ENCODE measurements at places on chromosomes 6 and 20.

DNA sequence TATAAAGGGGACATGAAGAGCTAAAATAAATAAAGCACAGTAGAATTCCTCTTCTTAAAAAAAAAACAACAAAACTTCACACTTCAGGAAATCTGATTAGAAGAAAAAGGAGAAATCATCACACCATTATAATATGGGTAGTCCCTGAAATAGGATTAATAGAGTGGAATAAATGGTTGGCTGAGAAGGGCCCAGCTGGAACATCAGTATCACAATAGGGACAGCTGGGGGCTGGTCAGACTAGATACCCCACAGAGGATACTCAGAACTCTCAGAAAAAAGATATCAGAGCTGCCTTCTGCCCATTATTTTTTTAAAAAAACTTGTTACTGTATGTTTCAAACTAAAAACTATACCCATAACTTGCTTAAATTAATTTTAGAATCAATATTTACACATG lies 75.2 kb downstream of the DST start:
- DNase-seq: no peak

- DNase-seq: no peak
Observed at GRCh38 chr6:78483553-78484197, 383.7 kb upstream of the IRAK1BP1 start.

- no peak for DNase-seq
Observed at GRCh38 chr6:123550052-123550617, 86.6 kb downstream of the TRDN start.

DNA sequence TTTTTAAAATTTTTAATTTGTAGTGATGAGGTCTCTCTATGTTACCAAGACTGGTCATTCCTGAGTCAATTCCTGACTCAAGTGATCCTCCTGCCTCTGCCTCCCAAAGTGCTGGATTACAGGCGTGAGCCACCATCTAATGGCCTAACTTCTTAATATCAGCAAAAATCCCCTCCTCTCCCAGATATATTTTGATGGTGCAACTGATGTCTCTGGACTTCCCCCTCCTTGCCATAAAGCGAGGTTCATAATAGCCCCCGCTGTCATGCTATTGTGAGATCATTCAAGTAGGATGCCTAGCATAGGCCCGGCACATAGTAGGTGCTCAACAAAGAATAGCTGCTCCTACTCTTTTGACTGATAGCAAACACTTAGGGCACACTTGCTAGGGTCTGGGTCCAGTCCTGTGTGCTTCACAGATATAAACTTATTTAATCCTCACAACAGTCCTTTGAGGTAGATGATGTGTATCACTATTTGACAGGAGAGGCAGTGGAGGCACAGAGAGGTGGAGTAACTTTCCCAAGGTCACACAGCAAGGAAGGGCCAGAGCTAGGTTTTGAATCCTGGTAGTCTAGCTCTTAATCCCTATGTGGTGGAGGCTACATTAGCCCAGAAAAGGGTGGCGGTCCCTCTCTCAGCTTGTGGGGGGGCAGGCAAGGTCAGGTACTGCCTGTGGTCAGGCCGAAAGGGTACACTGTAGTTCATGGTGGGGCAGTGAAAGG lies 14.6 kb downstream of the SRC start:
- DNase-seq: no peak

- no peak for DNase-seq
Observed at GRCh38 chr6:4672772-4673171, 103.4 kb upstream of the CDYL start.

DNA sequence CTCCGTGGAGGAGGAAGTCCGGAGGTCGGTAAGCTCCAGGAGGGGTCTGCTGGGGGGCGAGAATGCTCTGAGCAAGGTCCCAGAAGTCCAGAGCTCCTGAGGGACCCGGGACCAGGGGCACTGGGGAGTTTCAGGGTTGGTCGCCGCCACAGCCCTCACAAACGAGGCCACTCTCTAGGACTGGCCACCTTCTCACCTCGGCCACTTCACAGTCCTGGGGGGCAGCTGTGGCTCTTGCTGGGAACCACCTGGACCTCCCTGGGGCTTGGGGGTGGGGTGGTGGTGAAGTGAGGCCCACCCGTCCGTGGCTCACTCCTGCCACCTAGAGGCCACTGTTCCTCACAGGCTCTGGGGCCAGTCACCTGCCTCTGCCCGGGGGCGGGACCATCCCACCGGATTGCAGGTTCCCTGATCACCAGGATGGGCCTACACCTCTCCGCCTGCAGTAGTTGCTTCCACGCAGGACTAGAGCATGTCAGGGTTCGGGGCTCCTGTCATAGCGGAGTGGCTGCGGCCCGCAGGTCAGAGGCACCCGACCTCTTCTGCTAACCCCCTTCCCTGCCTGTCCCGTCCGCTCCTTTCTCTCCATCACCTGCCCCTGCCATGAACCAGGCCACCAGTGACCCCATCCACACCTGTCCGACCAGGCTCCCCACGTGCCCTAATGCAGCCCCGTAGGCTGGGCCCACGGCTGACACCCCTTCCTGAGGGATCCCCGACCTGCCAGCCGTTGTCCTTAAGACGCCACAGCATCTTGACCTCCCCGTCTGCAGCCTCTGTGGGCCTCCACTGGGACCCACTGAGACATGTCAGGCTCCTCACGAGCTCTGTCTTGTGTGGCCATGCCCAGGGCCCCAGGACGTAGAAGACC lies 5.1 kb upstream of the TCEA2 start:
- DNase-seq: peak; percentile 67

- DNase-seq: no peak
Observed at GRCh38 chr20:1330075-1330830, 1.3 kb upstream of the SDCBP2 start.

DNA sequence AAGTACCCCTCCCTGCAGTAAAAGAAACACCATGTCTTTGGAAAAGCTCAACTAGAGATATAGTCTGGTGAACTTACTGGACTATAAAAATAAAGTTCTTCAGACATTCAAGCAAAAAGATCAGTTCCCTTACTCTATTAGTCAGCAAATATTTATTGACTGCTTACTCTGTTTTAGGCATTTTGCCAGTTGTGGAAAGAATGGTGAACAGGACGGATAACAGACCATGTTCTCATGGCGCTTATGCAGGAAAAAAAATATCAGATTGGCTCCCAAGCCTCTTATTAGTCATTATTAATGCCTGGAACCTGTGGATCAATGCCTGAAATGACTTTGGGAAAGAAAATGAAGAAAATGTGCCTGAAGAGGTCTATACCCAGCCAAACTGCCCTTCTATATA lies 282.2 kb upstream of the EPHA7 start:
- DNase-seq: no peak

DNA sequence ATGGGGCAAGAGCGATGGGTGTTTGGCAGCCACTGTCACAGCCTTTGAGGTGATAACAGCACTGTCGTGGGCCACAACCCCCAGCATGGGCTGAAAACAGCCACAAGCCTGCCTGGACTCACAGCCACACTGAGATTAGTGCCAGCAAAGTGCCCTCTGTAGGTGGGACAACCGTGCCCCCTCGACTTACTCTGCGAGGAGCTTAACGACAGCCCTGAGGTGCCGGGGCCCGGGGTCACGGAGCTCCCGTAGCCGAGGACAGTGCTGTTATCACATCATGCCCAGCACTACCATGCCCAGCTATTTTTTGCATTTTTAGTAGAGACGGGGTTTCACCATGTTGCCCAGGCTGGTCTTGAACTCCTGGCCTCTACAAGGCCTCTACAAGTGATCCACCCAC lies 36.6 kb downstream of the SUMO4 start:
- no peak for DNase-seq

- DNase-seq: no peak
Observed at GRCh38 chr6:160081398-160081797, 40.2 kb upstream of the SLC22A1 start.

GRCh38 chr6:38775870-38776269 lies 60.8 kb downstream of the DNAH8 start:
- no peak for DNase-seq

GRCh38 chr20:61053487-61053886 lies 198.6 kb upstream of the CDH4 start:
- no peak for DNase-seq

- DNase-seq: no peak
Observed at GRCh38 chr6:83071023-83071422, 3.6 kb downstream of the DOP1A start.

GRCh38 chr20:50376179-50376887 lies 133.8 kb upstream of the PTPN1 start:
- no peak for DNase-seq

DNA sequence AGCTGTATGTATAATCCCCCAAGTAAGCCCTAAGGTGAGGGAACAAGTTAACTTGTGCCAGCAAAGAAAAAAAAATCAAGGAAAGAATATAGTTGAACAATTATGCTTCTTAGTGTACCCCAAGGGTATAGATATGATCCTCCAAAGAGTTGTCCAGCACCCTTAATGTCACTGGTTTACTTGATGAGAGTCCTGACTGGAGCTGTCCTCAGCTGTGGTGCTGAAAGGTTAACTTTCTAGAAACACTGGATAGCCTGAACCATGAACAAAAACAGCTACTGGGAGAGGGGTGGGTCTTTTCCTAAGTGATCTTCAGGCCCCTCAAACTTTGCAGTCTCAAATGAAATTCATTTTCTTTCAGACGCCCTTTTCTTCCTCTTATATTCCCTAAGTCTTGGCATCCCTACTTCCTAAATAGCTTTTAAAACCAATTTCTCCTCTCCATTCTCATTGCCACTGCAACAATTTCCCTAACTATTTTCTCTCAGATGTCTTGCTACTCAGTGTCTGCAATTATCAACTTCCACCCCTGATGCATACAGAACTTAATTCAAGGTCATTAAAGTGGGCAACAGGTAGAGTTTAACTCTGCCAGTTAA lies 83.5 kb upstream of the PROKR2 start:
- no peak for DNase-seq

DNA sequence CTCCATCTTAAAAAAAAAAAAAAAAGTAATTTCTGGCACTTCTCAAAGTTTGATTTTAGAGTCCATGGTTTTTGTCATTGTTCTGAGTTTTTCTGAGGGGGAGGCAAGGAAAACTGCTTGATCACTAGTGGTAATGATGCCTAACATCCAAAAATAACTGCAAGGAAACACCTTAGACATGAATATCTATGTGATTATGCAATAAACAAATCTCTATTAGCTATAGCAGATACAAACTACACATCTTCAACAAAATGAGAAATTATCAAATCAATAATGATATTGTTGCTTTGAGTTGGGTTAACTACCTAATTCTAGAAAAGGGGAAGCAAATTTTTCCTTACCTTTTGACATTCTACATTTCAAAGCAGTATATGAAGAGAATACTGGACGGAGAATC lies 230.9 kb upstream of the JARID2 start:
- no peak for DNase-seq

- no peak for DNase-seq
Observed at GRCh38 chr6:121858986-121859385, 423.5 kb downstream of the GJA1 start.

GRCh38 chr6:54541541-54541940 lies 233.3 kb downstream of the TINAG start:
- DNase-seq: no peak

DNA sequence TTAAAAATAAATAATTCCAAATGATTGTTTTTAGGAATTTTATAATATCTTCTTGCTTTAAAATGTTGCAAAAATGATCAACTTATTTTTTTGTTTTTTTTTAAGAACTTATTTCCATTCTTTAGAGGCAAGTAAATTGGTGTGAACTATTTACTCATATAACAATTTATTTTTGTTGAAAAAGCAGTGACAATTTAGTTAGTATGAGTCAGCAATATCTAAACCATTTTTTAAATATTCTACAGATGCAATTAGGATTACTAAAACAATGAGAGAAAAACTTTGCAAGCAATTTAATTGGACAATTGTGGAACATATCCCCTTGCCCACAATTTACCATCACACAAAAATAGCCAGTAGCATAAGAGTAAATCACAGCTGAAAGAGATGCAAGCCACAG lies 319.5 kb downstream of the MEI4 start:
- DNase-seq: no peak

- no peak for DNase-seq
Observed at GRCh38 chr20:14986656-14987055, 649.2 kb upstream of the FLRT3 start.

DNA sequence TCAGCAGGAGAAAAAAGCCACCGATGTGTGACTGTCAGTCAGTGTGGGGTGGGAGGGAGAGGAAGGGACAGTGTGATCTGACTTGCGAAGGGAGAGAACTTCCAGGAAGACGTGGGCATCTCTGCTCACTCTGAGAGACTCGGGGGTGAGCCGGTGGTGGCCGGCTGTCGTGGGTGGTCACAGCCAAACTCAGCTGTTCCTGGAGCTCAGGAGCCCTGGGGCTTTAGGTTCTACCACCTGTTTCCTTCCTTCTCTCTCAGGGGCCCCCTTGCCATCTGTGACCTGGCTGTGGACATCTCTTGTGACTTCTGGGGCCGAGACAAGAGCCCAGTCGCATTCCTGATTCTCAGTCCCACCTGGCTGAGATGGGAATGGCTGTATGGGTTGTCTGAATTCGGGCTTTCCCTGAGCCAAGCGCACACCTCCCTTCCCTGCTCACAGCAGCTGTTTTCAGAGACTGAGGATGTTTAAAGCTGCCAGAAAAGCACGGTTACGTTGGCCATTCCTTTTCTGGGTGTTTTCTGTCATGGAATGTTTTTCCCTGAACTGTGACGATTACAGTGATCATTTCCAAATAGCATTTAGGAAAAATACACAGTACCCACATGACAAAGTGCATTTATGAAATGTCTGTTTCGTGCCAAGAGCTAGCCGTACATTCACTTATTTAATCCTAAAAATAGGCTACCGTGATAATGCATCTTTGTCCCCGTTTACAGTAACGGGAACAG lies 36.5 kb downstream of the SYNJ2 start:
- no peak for DNase-seq

GRCh38 chr6:119355157-119355556 lies 5.6 kb upstream of the MAN1A1 start:
- no peak for DNase-seq

Data from stimulated activated CD8-positive, alpha-beta memory T cell treated with anti-CD3 and anti-CD28 coated beads, Interleukin-15, amount 100 ng/mL, for 24 hours (primary cell).